ENCODE measurements at places on chromosomes 12 and 14.

- DNase-seq: peak; percentile 28
Observed at GRCh38 chr14:31411218-31411727, 9.1 kb downstream of the HEATR5A start.

DNA sequence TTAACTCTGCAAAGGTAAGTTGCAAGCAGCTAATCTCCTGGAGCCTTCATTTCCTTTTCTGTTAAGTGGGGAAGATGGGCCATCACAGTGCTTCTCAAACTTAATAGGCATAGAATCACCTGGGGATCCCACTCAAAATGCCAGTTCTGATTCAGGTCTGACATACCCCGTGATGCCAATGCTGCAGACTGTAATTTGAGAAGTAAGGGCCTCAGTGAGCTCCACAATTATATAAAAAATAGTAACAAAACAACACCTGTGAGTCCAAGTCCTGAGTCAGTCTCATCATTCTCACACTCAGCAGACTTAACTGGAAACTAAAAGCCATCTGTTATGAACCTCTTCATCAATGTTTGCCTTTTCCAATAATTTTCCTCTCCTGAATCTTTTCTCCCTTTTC, 10.8 kb upstream of the PSMA6 start:
- DNase-seq: no peak

DNA sequence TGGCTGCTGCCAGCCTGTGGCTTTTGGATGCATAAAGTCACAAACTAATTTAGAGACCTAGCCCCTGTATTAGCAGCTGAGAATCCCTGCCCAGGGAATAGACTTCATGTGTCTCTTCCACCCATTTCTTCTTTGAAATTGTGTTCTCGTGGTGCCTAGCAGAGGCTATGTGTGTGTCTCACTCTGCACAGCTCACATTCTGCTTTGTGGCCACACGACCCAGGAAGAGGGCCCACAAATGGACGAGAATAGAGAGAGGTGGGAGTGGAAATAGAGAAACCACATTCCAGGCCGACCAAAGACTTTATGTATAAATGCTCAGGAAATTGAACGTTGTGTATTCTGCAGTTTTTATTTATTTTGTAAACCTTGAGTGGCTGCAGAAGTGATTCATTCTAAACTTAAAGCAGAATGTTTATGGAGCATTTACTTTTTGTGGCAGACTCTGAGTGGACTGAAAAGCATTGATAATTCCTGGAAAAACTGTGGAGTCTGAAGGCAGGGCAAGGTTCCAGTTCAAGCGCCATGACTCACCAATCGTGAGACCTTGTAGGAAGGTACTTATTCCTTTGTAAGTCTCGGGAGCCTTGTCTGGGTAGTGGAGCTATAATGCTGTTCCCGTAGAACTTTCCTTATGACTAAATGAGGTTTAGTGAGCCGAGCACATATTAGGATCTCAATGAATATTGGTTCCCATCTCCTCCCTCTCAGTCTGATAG, 9.1 kb downstream of the B4GALNT3 start:
- DNase-seq: no peak

GRCh38 chr14:38469156-38469555, 213.3 kb upstream of the CLEC14A start:
- peak; percentile 20 for DNase-seq
